ENCODE measurements at places on chromosomes 6 and 20.
A peak's percentile ranks its signal among the peaks of the same experiment; 100 is the strongest.

- DNase-seq = no peak
Measured at GRCh38 chr20:642398-643174, 10.4 kb downstream of the SRXN1 start.

GRCh38 chr20:61219021-61219431 lies 33.0 kb upstream of the CDH4 start:
- DNase-seq = no peak

DNA sequence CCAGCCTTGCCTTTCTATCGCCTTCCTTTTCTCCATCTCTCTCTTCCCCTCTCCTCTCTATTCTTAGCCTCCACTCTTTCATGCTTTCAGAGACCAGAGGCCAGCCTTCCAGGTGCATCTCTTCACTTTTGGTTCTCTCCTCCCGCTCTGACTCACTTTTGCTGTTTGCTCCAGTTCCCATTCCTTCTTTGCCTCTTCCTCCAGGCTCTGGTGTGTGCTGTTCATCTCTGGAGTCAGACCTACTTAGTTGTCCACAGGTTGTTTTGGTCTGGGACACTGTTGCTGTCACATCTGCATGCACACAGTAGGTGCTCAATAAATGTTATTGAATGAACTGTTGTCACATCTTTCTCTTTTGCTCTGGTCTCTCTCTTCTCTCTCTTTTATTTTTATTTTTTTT lies 1.6 kb upstream of the CDH22 start:
- DNase-seq = no peak

GRCh38 chr6:4914420-4915159 lies 89.2 kb downstream of the RPP40 start:
- DNase-seq = peak; percentile 29

GRCh38 chr6:69935079-69935478 lies 68.7 kb downstream of the COL19A1 start:
- DNase-seq = no peak

DNA sequence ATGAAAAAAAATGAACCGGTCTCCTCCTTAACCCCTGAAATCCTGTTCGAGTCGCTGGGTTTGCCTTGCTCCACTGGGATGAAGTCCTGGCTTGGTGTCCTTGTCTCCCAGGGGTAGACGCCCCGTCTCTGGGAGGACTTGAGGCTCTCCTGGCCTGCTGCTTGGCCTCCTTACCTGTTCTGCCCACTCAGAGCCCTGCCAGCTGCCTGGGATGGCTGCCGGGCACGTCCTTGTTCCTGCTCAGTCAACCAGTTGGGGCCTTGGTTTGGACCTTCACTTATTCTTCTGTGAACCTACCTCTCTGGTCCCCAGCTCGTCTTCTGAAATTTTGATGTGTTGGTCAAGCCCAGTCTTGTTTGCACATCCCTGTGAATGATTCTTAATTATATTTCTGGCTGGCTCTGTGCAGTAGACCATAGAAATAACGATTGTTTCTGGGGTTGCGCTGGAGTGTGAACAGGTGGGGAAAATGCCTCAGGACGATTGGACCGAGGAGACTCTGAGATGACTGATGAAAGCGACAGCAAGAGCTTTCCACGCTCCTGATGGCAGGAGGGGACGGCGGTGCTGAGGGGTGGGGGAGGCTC lies 126.5 kb upstream of the ESR1 start:
- DNase-seq = no peak

DNA sequence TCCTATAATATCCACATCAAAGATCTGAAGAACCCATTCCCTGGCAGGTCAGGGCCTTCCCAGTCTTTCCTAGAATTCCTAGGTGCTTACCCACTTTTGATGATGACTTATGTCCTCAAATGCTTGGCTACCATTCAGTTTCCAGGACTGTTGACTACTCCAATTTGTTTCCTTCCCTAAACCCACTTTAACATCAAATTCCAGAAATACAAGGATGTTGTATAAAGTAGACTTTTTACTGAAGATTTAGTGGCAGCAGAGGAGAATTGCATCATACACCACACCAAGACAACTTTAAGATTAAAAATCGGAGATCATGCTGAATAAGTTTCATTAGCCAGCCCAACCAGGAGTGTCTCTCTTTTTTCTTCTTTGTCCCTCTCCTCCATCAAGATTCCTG lies 203.3 kb upstream of the LAMP5 start:
- no peak for DNase-seq

GRCh38 chr20:63741676-63742380 lies 2.3 kb downstream of the SLC2A4RG start:
- DNase-seq = no peak

- no peak for DNase-seq
Measured at GRCh38 chr6:158816329-158816728, 2.8 kb downstream of the EZR start.

GRCh38 chr20:60984666-60985065 lies 267.4 kb upstream of the CDH4 start:
- no peak for DNase-seq

- DNase-seq = no peak
Measured at GRCh38 chr20:53097791-53098190, 125.6 kb downstream of the TSHZ2 start.

DNA sequence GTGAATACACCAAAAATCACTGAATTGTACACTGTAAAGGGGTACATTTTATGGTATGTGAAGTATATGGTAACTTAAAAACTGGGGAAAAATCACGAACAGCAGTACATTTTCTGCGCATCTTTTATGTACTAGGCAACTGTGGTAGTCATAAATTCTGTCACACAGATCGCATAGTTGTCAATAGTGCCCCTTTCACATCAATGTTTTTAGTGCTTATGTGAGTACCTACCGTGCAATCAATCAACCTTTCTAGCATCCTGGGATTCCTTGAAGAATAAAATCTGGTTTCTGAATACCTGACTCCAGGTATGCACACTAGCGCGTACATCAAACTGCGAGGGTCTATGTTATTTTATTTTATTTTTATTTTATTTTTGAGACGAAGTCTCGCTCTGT lies 637 bp upstream of the RPF2 start:
- no peak for DNase-seq

- peak; percentile 23 for DNase-seq
Measured at GRCh38 chr6:37648465-37649330, 49.0 kb downstream of the MDGA1 start.

DNA sequence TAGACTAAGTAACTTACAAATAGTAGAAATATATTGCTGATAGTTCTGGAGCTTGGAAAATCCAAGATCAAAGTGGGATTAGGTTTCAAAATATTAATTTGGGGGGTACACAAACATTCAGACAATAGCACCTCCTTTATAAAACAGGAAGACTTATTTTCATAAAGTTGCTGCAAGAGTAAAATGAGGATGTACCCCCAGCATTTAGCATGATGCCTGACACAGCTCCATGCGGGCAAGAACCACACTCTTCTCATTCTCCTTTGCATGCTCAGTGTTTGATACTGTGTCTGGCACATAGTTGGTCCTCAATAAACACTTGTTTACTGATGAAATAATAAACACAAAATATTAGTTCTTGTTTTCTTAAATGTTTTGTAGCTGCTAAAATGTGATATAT lies 332.9 kb downstream of the TFAP2A start:
- DNase-seq = no peak

- DNase-seq = no peak
Measured at GRCh38 chr6:140393665-140394540, 1019.5 kb upstream of the CITED2 start.

DNA sequence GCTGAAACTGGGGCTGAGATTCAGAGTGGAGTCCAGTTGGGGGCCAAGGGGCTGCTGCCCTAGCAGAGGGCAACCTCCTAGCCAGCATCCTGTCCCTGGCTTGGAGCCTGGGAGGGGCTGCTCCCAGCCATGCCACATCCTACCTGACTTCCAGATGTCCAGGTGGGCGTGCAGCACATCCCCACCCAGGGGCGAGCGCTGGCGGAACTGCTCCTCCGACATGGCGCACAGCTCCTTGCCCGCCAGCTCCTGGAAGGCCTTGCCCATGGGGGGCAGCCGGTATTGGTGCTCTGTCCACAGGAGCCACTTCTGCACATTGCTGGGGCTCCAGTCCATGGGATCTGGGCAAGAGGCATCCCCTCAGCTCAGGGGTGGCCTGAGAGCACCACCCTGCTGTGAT lies 15.3 kb downstream of the SPDEF start:
- no peak for DNase-seq

GRCh38 chr6:5724911-5725310 lies 281.8 kb downstream of the NRN1 start:
- no peak for DNase-seq

GRCh38 chr6:159966981-159967380 lies 1.9 kb upstream of the IGF2R start:
- no peak for DNase-seq

- DNase-seq = no peak
Measured at GRCh38 chr20:61968036-61968810, 97.5 kb downstream of the TAF4 start.

GRCh38 chr6:15622045-15622740 lies 40.6 kb downstream of the DTNBP1 start:
- DNase-seq = no peak

- DNase-seq = peak; percentile 39
Measured at GRCh38 chr6:5967594-5967993, 39.1 kb downstream of the NRN1 start.

GRCh38 chr6:6924708-6925107 lies 183.1 kb upstream of the RREB1 start:
- no peak for DNase-seq

- no peak for DNase-seq
Measured at GRCh38 chr6:56624046-56624727, 18.5 kb downstream of the DST start.

DNA sequence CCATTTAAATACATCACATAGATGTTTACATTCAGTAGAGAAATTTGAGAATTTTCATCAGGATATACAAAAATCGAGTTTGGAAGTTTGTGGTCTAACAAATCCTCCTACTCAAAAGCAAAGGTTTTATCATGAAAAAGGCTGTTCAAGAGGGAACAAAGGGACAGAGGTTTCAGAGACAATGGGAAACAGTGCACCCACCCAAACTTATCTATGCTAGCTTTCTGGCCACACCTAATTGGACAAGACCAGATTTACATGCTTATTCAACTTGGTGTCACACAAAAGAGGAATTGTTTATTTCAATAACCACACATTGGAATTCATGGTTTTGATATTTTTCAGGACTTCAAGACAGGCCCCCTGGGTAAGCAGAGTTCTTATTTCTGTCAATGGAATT lies 28.4 kb upstream of the RSPO3 start:
- DNase-seq = no peak

GRCh38 chr6:161128230-161128629 lies 136.7 kb downstream of the MAP3K4 start:
- DNase-seq = no peak

- DNase-seq = no peak
Measured at GRCh38 chr20:43662943-43663655, 3.8 kb upstream of the MYBL2 start.

- no peak for DNase-seq
Measured at GRCh38 chr20:52411611-52412010, 220.0 kb upstream of the ZFP64 start.

DNA sequence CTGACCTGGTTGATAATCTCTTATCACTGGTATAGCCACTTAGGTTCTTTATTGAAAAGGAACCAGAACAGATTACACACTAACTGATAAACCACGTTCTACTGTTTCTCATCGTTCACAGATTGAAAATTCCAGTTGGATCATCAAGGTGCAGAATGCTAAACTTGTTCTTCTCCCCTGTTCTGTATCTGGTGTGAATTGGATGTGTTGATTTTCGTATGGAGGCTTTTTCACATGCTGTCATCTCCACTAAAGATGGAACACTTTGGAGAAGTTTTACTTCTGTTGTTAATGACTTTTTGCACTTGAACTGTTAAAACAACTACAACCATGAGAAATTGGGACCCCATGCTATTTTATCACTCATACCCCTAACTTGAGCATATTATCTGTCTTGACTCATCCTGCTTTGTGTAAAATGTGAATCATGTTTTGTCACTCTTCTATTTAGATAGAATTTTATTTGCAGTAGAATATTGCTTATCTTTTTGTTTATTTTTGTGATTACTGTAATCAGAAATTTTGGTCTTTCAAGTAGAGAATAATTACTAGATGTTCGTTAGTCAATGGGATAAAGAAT lies 17.5 kb downstream of the VAPB start:
- no peak for DNase-seq

GRCh38 chr6:97023982-97024381 lies 99.5 kb downstream of the KLHL32 start:
- DNase-seq = no peak

GRCh38 chr20:41183831-41184230 lies 46.5 kb downstream of the PLCG1 start:
- DNase-seq = no peak

DNA sequence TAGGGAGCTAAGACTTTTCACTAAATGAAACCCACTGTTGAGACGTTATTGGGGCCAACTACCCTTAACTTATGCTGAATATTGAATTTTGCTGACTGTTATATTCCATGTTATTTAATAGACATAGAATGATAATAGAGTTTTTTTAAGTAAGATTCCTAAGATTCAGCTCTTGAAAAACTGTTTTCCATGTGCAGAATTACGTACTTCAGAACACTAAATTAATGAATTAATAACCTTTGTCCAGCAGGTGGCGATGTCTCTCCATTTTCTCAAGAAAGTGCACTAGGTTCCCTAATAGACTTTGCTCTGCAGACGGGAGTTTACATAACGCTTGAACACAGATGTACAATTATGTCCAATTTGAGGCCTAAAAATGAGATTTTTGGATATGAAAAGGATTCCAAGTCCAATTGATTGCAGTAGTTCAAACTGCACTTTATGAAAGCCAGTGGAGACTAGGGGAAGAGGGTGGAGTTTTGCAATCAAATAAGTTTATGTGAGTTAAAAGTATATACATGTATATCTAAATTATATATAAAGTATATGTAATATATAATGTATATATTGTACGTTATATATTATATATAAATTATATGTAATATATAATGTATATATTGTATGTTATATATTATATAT lies 282.1 kb downstream of the UST start:
- peak; percentile 74 for DNase-seq

DNA sequence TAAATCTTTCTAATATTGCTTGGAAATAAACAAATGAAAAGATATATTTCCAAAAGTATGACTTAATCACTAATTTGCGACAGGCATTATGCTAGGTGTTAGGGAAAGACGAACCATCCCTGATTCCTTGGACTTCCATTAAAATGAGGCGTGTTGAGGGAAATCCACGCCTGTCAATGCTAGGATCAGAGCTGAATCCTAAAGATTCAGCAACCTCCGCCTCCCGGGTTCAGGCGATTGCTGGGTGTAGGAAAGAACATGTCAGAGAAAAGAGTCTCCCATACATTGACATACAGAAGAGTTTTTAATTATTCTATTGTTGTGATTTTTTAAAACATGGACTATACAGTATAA lies 16.8 kb upstream of the PRSS16 start:
- DNase-seq = no peak
